Fibroblast of villous mesenchyme (primary cell): ENCODE measurements at places on chromosomes 5 and 9. TPM values are rescaled to one million over a fixed set of nuclear protein-coding genes. Genes with fewer than 3 reads are reported as not detected.

GRCh38 chr5:152356506-152356905, 48.6 kb downstream of the NMUR2 start:
- DNase-seq, result no peak

PTGDS gene
- total RNA-seq, result 10.8 and 21.9 TPM in 2 replicates

DNA sequence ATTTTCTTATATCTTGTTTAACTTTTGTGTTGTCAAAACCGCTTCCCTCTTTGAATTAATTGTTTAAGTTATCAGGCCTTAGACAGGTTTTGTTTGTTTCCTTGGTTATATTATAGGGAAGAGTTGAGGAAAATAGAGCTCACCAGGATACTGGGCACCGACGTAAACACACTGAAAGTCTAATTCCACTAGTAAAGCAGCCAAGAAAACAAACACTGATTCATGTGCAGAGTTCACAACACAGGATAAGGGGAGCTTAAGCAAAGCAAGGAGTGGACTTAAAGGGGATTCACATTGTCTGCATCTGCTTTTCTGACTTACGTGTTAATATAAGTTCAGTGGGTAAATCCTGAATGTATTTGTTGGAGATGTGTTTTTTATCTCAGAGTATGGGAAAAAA, 139.0 kb upstream of the CDH6 start:
- no peak for DNase-seq

GRCh38 chr5:131848662-131849061, 51.8 kb upstream of the FNIP1 start:
- no peak for DNase-seq

DMGDH gene
- 4.5 and 6.9 TPM in 2 replicates for total RNA-seq

DNA sequence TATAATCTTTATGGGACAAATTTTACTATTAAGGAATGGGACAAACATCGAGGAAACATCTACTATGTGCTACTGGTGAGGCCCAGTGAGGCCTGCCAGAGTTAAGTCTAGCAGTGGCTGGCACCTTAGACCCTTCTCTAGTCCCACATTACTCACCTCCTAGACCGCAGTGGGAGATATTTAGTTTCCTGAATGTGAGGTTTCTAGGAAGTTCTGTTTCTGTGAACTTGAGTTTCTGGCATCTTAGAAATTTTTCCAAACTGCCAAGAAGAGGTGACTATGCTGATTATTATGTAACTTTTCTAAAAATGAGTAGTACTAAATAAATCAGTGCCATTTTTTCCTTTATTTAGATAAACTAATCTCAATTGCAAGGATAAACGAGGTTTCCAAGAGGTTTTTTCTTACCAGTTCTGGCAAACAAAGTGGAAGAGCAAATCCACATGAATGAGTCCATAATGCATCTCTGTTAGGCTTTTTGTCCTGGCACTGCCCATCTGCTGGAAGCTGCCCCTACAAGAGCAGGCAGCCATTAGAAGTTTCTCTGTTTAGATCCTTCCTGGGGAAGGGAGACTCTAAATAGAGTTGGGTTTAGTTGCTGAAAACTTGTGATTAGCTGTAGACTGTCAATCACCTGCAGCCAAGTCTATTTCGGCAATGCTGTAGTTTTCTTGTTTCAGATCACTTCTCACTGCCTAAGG, 348.7 kb downstream of the MAN2A1 start:
- DNase-seq, result no peak

GADD45G gene
- total RNA-seq, result 0.43 and 0.64 TPM in 2 replicates
